ENCODE measurements at places on chromosomes 6 and 20.
A peak's percentile ranks its signal among the peaks of the same experiment; 100 is the strongest.

- DNase-seq = no peak
Measured at GRCh38 chr20:51199920-51200319, 177.0 kb upstream of the KCNG1 start.

DNA sequence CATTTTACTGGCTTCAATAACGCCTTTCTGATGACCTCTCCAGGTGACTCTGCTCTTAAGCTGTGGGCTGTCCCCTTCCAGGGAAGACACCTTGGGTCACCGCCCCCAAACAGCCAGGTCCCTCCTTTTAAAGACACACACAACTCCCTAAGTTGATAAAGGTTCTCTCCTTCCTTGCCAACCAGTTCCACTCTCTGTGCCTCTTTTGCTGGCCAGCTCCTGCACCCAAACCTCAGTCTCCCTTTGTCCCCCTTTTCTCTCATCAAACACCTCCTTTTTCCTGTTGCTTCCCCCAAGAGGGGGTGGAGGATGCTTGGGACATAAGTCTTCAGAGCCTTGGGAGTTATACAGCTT is 1.0 kb downstream of the NCOA6 start:
- peak; percentile 77 for DNase-seq

- no peak for DNase-seq
Measured at GRCh38 chr6:1839361-1839760, 229.6 kb downstream of the FOXC1 start.

DNA sequence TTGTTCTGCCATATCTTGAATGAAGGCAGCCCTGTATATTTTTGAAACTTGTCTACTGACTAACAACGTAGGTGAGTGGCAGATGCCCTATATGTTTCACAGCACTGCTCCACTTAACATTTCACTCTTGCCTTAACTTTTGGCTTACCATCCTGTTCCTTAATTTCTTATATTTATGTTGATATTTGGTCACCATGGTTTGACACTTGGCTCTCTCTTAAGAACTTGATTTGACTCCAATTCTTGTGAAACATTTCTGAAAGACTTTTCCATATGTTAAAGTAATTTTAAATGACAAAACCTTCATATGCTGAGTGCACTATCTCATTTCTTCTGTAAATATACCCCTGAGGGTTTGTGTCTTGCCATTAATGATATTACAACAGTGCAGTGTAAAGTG is 434.3 kb upstream of the IMPG1 start:
- DNase-seq = no peak

DNA sequence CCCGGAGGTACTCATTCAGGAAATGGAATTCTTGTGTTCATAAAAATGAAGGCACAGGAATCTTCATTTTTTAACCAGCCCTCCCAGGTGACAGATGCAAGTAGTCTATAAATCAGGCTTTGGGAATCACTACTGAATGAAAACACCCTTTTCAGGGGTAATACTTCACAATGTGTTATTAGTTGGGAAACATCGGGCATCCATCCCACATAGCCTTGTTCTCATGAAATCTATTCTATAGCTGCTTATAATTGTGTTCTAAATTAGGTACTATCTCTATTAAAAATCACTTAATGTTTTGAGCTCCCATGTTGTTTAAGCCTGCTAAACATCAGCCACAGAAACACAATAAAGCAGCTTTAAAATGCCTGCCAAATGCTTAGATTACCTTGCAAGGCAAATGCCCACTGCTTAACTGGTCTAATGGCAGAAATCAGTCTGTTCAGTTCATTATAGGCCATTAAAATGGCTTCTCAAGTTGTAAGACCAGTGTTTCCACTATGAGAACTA is 94.9 kb downstream of the L3MBTL3 start:
- no peak for DNase-seq

- no peak for DNase-seq
Measured at GRCh38 chr6:96246563-96246962, 230.8 kb downstream of the FUT9 start.

DNA sequence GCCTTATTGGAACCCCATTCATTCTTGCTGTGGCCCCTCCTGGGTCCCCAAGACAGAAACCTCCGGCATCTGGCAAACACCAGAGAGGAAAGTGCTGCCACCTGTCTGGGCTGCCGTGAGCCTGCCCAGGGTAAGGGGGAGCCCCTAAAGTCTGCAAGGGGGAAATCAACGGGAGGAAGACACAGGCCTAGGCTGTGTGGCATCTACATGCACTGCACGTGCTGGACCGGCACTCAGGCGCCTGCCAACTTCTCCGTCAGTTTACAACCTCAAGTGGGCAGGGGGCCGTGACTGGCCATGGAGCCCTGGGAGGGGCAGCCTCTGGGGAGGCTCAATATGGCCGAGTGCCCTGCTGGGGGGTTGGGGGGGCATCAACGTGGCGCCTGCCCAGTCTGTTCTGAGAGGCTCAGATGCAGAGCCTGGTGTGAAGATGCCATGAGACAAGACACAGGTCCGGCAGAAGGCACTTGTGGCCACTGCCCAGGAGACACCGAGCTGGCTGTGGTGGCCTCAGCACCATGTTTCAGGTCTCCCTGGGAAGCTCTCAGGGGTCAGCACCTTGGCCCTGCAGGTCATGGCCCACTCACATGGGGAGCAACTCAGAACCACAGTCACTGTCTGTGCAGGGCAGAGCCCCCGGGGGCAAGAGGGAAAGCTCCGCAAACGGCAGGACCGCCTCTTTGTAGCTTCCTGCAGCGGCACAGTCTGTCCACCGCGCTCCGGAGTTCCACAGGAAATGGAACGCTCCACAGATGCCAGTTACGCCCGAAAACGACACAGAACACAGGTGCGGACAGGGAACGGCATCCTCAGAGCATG is 8.4 kb downstream of the UCKL1 start:
- DNase-seq = no peak

DNA sequence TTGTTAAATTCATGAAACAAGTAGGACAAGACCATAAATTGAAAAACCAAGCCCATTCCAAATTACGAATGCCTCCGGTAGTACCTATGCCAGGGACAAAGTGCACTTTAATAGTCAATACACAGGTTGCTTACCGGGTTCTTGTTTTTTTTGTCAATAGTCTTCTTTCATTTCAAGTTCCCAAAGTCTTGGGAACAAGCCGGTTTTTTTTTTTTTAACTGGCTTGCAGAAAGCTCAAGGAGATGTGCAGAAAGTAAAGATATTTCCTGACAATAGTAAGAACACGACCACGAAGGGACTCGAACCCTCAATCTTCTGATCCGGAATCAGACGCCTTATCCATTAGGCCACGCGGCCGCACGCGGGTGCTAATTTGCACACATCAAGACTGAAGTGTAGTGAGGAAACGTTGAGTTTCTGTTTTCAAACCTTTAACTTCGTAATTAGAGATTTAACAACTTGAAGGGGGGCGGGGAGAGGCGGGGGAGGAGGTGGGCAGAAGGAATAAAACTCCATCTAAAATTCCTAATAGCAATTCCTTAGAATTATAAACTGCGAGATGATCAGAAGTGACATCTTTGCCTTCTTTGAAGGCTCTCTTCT is 181.0 kb downstream of the TRIM27 start:
- no peak for DNase-seq

GRCh38 chr6:143564484-143565017 is 53.0 kb upstream of the FUCA2 start:
- DNase-seq = no peak

DNA sequence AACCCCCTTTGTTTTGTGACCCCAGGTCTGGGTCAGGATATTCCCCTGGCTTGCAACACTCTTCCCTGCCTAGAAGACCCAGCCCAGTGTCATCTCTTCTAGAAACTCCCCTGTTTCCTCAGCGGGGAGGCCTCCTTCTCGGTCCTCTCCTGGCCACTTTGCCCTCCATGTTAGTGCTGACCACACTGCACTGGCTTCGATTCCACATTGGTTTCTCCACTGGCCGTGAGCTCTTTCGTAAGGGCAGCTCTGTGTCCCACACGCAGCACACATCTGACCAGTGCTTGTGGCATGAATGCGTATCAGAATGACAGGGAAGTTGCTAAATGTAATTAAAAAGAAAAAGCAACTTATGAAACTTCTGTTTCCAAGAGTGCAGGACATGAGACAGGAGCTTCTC is 49.4 kb upstream of the FNDC1 start:
- no peak for DNase-seq

DNA sequence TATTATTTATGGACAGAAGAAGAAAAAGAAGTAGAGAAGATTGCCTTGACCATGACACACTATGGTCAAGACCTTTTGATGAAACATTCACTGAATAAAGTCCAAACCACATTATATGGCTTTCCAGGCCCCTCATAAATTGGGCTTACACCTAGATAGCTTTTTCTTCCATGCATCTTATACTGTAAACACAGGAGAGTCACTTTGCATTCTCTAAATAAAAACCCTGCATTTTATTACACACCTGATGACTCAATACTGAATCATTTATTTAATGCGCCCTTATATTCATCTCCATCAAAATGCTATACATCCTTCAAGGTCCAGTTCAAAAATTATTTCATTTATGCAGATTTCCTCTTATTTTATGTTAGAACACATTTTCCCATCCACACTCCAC is 78.0 kb downstream of the COL21A1 start:
- DNase-seq = no peak

GRCh38 chr6:145929037-145929633 is 35.0 kb downstream of the SHPRH start:
- no peak for DNase-seq

DNA sequence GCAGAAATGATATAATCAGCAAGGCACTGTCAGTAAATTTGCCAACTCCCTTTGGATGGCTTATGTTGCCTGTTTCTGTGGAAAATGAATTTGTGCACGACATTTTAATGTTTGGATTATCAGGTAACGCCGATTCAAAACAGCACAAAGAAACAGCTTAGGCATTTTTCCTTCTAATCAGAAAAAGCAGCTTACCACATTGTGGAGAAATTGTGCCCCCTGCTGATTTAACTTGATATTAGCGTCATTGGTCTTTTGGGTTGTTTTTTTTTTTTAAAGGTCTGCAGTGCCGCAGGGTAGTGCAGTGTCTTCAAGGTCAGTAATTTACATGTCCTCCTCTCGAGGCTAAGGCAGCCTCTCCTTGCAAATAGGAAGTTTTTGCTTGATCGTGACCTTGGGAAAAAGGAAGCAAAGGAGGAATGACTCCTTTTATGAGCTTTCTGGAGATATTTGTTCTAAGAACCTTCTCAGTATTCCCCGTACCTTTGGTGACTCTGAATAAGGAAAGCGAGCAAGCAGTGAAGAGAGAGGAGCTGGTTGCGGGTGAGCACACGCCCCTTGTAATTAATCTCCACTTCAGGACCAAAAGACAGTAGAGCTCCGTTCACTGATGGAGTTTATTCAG is 79.1 kb downstream of the ELOVL4 start:
- peak; percentile 70 for DNase-seq

- DNase-seq = no peak
Measured at GRCh38 chr6:3527651-3527977, 70.8 kb upstream of the SLC22A23 start.

GRCh38 chr20:53130795-53131194 is 158.6 kb downstream of the TSHZ2 start:
- DNase-seq = no peak

GRCh38 chr20:32034581-32035425 is 17.2 kb upstream of the HCK start:
- DNase-seq = no peak

GRCh38 chr6:1287103-1287591 is 24.8 kb upstream of the FOXQ1 start:
- no peak for DNase-seq

DNA sequence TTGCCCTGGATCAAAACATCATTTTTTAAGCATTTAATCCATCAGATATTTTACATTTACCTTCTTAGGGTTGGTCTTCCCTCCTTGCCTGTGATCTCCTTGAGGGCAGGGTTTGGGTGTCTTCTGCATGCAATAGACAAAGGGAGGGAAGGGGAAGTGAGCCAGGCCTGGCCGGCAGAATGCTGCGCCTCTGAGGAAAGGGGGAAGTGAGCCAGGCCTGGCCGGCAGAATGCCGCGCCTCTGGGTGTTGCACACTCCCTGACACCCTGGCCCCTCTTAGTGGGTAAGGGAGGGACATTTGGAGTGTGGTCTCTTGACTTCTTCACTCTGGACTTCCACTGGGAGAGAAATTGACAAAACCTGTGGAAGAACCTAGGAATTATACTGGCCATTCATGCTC is 12.4 kb downstream of the PSMF1 start:
- no peak for DNase-seq

GRCh38 chr6:24009319-24009718 is 116.7 kb upstream of the NRSN1 start:
- DNase-seq = no peak

GRCh38 chr6:114740547-114740946 is 397.7 kb upstream of the HS3ST5 start:
- DNase-seq = no peak

GRCh38 chr6:12007887-12008286 is 4.2 kb upstream of the HIVEP1 start:
- DNase-seq = no peak

DNA sequence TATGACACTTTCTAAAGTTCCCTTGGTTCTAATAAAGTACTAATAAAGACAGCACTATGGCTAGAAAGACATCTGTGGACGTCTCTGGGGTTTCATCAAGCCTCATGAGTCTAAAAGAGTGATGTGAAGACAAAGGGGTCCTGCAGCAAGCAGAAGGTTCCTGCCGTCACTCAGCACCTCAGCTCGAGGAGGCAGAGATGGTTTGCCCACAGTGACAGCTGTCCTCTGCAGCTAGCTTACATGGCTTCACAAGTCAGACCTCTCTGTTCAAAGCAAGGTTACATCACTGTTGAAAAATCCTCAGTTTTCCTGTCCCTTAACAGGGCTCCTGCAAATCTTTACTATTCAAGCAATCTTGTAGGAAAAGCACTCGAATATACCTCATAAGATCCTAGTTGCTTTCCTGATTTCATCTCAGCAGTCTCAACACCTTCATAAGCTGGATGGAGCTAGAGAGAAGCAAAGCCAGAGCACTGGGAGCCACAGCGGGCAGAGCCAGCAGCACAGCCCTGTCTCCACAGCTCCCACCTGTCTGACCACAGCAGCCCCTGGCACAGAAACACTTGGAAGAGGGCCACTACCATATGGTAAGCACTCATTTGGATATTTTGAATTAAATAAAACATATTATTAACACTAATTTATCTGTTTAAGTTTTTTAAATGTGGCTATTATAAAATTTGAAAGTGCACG is 202.3 kb downstream of the GMDS start:
- DNase-seq = no peak
